Stimulated activated CD4-positive, alpha-beta T cell treated with anti-CD3 and anti-CD28 coated beads, Interleukin-1b, Interleukin-23, amount 100 ng/mL, for 48 hours (primary cell): ENCODE measurements at places on chromosomes 6 and 20.
A peak's percentile ranks its signal among the peaks of the same experiment; 100 is the strongest.

- no peak for DNase-seq
Measured at GRCh38 chr6:16540804-16541752, 220.2 kb downstream of the ATXN1 start.

DNA sequence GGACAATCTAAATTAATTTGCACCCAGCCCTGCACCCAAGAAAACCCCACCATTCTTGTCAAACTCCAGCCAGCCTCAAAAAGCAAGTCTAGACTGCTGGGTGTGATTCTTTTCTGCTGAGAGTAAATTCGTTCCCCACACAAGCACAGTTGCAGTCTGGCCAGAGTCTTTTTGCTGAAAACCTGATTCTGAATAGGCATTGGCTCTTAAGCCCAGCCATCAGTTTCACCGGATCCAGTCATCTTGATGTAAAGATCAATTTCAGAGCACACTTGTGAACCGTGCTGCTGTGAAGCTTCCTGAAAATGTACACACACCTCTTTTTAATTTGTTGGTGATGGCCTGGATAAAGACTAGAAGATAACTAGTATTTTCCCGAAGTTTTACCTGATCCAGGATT is 159.4 kb upstream of the GGTLC1 start:
- no peak for DNase-seq

DNA sequence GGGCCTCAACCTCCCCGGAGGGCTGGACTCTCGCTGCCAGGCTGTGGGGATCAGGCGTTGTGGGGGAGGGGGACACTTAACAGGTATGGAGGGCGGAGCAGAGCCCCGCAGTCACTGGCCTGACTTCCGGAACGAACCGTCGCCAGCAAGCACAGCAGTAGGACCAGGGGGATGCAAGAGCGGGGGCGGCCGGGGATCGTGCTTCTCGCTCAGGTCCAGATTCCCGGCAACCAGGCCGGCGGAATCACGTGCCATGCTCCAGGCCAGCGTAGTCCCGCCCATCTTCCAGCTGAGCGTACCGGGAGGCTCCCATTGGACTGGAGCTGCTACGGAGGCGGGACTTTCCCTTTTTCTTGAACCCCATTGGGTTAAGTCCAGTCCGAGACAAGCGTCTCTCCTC is 10.0 kb upstream of the POU5F1 start:
- peak; percentile 61 for DNase-seq

GRCh38 chr6:8432614-8433013 is 2.7 kb downstream of the SLC35B3 start:
- DNase-seq: no peak

DNA sequence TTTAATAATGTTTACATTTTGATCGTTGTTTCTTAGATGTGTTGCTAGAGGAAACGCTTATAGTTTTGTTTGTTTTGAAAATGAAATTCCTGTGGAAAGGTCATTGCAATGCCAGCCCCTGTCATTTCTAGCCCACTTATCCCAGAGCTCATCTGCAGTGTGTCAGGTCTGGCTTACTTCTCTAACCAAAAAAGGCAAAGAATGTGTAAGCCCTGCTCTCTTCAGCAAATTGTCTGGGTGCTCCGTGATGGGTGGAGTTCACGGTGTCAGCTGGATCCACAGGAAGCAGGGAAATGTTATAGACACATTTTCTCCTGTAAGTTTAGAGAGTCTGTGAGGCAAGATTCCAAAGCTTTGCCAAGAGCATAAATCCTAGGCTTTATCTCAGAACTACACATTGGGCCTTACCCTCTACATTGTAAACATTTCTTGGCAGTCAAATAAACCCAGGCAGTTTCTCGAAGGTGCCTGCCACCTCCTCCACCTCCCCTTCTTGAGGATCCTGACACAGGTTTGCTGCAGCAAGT is 50.9 kb downstream of the RPRD1B start:
- no peak for DNase-seq

GRCh38 chr6:94510877-94511276 is 1066.5 kb upstream of the MANEA start:
- DNase-seq: no peak

GRCh38 chr6:166786704-166787293 is 159.7 kb upstream of the RPS6KA2 start:
- DNase-seq: no peak

DNA sequence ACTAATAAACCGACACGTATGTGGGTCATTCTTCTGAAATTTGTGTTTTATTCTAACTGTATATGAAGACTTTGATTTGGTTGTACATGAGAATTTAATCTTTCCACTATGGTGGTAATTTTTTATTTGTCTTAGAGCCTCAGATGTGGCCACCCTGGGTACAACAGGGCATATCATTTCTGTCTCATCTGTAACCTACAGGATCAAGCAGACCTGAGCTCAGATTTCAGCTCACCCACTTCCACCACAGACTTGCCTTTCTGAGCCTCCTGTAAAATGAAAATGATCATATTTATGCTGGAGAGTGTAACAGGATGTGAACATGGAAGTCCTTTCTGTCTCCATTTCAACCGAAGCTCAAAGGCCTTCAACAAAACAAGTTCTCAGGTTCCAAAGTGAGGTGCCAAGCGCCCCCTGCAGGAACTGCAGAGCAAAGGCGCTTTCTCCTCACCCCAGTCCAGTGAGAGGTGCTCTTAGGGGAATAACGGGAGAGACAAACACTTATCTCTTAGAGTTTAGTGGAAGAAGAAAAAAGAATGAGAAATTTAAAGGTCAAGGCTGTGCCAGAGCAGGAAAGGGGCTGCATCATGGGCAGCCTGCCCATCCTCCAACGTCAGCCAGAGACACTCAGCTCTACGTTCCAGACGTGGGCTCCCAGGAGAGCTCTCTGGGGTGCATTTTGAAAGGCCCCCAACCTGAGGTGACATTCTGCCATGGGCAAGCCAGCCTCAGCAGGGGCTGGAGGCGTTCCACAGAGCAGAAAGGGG is 23.0 kb upstream of the CD24 start:
- peak; percentile 60 for DNase-seq

DNA sequence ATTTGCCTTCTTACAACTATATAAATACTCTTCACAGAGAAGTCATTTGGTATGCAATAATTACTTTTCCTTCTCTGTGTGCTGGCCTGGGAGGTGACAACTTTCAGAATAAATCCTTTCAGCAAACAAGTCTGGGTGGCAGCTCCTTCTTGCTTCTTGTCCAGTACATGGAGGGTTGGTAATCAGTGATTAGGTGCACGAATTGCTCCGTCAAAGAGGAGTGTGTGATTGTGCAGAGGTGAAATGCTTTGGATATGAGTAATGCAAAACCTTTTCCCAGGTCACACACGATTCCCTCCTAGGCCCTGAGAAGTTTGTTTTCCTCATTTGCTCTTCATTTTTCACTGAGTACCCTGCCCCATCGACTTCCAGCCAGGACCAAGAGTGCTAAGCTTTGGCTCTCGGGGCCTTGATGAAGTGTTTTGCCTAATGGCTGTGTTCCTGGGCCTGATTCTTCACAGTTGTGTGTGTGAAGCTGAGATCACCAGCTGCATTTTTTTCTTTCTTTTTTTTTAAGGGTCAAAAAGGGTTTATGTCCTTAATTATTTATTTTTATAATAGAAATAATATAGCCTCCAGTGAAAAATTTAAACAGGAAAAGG is 216.5 kb downstream of the ZMYND8 start:
- no peak for DNase-seq

GRCh38 chr6:31528307-31528777 is 420 bp upstream of the MCCD1 start:
- DNase-seq: no peak

GRCh38 chr20:40687384-40688128 is 1.5 kb downstream of the MAFB start:
- DNase-seq: no peak

DNA sequence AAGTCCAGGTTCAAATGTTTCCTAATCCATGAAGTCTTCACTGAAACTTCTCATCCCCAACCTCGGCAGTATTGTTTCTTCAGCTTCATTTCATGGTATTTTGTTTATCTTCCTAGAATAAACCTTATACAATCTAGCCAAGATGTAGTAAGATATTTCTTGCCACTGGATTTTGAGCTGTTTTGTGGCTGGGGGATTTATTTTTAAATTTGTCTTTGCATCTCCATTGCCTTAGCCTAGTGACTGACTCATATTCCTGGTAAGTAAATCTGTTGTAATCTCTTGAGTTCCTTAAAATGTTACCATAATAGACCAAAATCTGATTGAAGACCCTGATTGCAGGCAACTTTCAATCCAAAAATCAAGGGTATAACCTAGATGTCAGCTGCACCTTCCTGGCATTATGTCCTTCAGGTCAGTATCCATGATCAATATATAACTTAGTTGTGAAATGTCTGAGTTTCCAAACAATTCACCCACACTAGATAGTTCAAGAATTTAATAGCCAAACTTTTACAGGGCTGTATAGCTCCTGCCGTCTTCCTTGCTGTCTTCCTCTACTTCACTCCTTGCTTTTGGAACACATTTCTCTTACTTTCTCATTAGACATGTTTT is 4.7 kb upstream of the TRMT11 start:
- DNase-seq: no peak

DNA sequence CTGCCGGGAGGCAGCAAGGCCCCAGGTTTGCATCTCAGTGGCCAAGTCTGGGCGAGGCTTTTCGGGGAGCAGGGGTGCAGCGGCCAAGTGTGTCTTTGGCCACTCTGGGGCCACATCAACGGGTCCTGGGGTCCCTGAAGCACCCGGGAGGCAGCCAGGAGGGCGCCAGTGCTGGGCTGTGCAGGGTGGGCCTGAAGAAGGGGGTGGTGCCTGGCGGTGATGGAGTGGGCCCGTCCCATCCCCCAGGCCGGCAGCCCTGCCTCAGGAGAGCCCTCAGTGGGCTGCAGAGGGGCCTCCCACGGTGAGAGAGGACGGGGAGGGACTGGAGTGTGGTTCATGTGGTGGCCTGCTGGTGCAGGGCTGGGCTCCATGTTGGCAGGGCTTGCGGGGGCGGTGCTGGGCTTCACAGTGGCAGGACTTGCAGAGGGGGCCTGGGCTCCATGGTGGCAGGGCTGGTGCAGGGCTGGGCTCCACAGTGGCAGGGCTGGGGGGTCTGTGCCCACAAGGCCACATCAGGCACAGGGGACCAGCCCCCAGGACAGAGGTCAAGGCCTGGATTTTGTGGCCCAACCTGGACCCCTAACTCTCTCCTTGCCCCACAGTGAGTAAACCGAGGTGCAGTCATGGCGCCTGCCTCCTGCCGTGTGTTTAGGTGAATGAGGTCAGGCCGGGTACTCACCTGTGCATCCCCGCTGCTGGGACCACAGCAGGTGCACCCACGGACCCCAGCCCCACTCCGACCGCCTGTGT is 10.5 kb upstream of the BHLHE23 start:
- no peak for DNase-seq

GRCh38 chr6:8462169-8462568 is 26.8 kb upstream of the SLC35B3 start:
- no peak for DNase-seq

DNA sequence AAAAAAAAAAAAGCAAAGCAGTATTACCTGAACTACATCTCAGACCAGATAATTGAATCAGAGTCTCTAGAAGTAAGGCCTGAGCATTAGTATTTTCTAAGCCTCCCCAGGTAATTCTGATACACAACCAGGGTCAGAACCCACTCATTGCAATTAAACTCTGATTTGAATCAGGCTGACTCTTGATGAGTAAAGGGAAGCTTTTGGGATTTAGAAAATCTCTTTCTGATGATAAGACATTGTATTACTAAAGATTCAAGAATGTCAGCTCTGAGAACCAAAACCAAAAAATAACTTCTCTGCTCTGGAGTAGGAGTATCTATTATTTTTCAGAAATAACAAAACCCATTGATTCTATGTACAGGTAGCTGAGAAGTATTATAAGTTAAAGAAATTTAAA is 100.1 kb upstream of the COL21A1 start:
- no peak for DNase-seq

DNA sequence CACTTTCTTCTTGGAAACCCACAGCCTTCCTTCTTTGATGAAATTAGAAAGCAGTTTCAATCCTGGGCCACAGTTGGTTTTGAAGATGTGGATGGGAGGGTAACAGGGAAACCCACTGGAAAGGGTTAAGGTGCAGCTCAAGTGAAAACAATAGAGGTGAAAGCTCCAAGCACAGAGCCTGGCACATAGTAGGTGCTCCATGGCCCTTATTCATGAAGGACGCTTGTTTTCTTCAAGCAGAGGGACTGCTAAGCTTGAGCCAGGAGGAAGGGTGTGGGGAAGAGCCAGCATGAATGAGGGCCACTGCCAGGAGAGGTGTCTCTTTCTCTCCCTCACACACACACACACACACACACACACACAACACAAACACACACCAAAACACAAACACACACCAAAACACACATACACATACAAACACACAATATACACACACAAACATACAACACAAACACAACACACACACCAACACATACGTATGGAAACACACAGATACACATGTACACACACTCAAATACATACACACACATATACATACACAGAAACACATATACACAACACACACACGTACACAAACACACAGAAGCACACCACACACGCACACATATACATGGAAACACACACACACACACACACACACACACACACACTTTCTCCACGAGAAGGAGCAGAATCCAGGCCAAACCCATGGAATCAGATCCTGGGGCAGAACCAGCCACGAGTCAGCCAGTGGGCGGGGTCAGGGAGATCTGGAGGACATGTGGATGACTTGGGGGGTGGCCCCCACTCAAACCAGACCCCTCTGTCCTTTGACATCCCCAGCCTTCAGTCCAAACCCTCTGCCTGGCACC is 23.7 kb upstream of the RBPJL start:
- no peak for DNase-seq

DNA sequence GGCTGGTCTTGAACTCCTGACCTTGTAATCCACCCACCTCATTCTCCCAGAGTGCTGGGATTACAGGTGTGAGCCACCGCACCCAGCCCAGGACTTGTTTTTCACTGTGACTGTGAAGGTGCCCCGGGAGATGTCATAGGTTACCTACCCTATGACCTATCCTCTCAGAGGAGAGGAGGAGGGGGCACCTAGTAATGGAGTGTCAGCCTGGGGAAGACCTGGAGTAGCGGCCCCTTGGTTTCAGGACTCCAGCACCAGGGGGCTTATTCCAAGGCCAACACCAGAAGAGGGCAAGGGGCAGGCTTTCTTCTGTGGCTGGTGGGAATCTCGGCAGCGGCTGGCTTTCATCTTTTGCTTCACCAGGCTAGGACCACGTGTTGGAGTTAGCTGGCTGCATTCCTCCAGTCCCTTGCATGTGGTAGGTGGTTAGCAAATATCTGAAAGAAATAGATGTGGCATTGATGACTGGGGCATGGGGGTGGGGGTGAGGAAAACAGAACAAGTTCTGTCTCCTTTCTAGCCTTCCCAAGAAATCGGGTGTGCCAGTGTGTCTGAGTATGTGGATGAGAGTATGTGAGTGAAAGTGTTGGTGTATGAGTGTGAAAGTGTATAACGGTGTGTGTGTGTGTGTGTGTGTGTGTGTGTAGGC is 7.9 kb upstream of the ITPR3 start:
- DNase-seq: no peak

- DNase-seq: peak; percentile 17
Measured at GRCh38 chr6:16760516-16761470, at the start of gene ATXN1. ATXN1 (minus strand) TSS chr6:16761460.

GRCh38 chr20:47280228-47280627 is 76.3 kb downstream of the ZMYND8 start:
- DNase-seq: no peak

GRCh38 chr6:106889692-106890091 is 84.8 kb downstream of the CD24 start:
- DNase-seq: no peak
